ENCODE measurements at places on chromosomes 11 and 22.

DNA sequence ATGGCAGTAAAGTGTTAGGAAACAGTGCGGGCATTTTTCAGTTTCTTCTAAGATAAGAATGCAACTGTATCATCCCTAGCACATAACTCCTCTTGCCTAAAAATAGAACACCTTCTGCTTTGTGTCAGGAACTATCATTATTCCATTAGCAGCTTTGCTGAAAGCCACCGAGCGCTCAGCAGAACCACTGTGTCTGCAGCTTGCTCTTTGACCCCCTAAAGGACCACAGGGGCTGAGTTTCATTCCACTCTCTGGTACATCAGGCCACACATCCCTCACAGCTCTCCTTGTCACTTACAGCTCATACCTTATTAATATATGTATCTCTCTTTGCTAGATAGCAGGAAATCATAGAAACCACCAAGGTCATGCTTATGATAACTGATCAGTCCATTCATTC, 360.2 kb downstream of the KCNA4 start:
- no peak for DNase-seq

DNA sequence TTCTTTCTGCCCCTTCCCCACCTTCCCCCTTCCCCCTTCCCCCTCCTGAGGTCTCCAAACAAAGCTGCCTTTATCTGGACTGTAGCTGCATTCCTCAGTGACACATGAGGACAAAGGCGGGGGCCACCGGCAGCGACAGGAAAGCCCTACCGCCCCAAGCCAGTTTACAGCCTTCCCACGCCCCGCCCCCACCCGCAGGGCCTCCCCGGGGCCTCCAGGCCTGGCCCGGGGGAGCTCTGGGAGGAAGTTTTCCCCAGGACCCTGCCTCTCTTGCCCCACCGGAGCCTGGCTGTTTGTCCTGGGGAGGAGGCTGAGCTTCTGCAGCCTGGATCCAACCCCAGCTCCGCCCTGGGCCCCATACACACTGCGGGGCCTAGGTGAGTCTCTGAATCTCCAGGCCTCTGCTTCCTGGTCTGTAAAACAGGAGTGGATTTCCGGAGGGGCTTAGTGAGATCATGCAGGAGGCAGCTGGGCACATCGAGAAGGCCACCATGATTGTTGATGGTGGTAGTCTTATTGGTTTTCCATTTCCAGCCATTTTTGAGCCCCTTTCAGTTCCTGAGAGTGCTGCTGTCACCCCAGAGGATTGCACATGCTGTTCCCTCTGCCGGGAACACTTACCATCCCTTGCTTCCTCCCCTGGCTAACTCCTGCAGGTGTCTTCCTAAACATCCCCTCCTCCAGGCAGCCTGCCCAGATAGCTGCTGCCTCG, 130.7 kb downstream of the MN1 start:
- DNase-seq, result peak; percentile 18

GRCh38 chr11:8019314-8020243, 32.4 kb downstream of the EIF3F start:
- peak; percentile 44 for DNase-seq

DNA sequence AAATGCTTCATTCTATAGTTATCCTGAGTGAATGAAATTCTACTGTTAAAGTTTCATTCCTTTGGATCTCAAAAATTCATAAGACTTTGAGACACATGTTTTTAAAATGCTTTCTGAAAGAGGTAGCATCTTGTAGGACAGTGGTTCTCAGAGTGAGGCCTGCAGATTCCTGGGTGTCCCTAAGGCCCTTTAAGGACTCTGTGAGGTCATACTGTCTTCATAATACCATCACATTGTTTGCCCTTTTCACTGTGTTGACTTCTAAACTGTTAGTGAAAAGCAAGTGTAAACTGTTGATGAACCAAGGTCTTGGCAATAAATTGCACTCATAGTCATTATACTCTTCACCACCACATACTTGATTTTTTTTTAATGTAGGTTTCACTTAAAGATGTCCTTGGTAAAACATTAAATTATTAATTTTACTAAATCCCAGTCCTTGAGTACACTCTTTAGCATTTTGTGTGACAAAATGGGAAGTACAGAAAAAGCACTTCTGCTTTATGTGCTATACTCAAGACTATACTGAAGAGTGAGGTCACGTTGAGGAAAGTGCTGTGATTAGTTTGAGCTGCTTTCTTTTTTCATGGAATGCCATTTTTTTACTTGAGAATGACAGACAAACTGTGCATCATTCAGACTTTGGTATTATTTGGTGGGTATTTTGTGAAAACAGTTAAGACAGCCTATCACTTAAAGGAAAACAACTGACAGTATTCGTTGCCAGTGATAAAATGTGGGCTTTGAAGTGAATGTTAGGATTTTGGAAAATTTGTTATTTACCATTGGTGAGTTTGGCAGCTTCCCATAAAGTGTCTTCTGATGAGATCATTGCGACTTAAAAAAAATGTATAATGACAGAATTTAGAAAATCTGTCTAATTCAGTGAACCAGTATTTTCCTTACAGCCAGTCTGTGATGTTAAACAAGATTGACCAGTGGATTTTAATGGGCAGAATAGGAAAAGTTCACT, 61.1 kb downstream of the SPECC1L start:
- peak; percentile 55 for DNase-seq

DNA sequence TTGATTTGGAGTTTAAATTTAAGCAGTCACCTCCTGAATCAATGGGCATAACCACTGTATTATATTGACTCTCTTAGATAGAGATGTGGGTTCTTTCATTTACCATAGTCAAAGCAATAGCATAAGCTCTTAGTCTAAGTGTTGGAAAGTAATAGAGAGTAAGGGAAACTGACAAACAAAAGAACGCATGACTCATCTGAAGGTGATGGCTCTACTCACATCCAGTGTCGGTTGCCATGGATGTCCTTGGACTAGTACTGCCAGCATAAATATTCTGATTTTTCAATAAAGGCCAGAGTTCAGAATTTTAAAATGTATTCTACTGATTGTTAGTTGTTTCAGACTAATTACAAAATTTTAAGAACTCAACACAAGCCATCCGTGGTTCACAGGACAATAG, 444.9 kb upstream of the DDI1 start:
- no peak for DNase-seq

DNA sequence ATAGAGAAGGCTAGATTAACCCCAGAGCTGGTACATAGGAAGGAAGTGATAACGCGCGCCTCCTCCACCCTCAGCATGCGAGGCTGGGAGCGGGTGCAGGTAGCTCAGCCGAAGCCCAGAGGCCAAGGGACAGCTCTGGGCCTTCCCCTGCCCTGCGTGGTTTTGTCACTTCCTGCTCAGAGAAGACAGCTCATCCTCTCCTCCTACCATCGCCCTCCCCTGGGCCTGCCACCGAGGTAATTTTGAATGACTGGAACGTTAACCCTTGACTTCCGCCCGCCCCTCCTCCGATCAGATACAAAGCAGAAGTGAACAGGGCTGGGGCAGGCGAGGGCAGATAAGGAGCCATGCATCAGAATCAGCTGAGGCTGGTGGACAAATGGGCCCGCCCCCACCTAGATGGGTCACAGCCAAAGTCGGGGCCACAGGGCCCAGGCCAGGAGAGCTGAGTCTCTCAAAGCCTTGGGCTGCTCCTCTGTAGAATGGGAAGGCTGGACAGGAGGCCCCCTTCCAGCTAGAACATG, 1.6 kb downstream of the RAC2 start:
- DNase-seq, result peak; percentile 46

GRCh38 chr22:41966607-41967240, 2.5 kb upstream of the SEPTIN3 start:
- peak; percentile 95 for DNase-seq

GRCh38 chr11:112837162-112837826, 123.9 kb upstream of the NCAM1 start:
- DNase-seq, result peak; percentile 3

DNA sequence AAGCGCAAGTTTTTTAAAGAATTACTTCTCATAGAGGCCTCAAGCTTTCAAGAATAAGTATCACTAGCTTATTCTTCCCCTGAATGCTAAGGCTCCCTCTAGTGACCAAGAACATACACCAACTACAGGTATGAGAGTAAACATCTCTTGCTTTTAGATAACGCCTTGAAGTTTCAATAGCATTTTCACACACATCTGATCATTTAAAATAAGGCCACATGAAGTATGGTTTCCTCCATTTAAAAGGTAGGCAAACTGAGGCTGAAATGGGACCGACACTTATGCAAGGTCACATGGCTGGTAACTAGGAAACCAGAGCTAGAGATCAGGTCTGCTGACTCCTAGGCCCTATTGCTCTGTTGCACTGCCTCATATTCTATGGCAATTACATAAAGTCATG, 66.5 kb downstream of the CCDC34 start:
- peak; percentile 69 for DNase-seq

DNA sequence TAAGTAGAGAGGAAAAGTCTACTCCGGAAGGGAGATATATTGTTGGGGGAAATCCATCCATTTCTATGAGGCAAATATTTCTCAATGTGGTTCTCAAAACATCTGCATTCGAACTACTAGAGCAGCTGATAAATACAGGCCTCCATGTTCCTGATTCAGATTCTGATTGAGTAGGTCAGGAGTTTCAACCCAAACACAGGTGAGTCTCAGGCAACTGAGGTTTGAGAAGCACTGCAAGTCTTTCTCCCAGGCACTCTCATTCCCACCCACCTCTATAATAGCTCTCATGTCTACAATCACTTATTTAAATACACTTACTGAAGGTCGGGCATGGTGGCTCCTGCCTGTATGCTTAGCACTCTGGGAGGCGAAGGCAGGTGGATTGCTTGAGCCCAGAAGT, 14.7 kb upstream of the ASPHD2 start:
- no peak for DNase-seq

- DNase-seq, result peak; percentile 74
Observed at GRCh38 chr22:32265882-32266767, 11.0 kb upstream of the SLC5A4 start.

- DNase-seq, result no peak
Observed at GRCh38 chr11:15118431-15118830, 3.7 kb downstream of the INSC start.

DNA sequence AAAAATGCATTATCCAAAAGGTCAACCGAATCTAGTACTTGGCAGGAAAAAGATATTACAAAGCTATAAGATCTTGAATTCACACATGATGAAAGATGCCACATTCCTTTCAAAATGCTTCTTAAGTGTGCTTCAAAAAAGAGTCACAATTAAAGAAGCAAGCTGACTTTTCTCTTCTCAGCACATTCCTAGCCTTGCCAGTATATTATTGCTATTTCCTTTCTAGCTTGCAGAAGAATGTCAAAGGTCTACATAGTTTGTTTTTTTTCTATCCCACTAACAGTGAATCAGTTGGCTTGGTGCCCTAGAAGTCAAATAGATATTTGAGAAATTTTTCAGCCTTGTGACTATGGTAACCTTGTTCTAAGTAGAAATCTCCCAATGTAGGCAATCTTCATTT, 56.8 kb downstream of the GUCY1A2 start:
- peak; percentile 97 for DNase-seq

GRCh38 chr11:46259971-46260560, 17.4 kb upstream of the CREB3L1 start:
- no peak for DNase-seq

DNA sequence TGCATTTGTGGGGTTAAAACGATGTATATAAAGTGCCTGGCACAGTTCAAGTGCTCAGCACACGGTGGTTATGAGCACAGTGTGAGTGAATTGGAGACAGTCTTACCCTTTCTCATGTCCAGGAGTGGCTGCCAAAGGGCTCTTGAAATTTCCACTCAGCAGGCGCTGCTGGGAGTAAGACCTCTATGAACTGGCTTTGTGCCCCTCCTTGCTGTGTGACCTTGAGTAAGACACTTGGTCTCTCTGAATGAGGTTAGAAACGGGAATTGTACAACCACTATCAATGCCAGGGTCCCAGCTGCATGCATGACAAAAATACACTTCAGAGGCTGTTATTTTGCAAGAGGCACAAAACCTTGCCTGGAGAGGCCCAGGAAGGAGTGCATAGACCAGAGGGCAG, 86.6 kb downstream of the TSPAN18 start:
- DNase-seq, result no peak

DNA sequence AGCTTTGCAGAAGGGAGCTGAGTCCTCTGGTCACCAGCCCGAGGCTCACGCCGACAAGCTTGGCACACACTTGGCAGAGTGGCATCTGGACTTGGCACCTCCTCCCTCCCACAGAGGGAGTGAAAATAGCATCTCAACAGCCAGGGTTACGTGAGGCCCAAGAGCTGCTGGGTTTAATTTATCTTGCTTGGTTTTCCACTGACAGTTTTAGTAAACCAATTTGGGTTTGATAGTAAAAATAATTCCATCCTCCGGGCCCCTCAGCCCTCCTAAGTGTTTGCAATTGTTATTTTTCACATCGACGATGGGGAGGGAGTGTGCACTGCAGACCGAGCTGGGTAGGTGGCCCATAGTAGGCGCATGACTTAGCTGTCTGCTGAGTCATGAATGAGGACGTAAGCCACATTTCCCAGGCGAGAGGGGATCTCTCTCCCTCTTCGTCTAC, 107.6 kb upstream of the ASPHD2 start:
- peak; percentile 97 for DNase-seq

DNA sequence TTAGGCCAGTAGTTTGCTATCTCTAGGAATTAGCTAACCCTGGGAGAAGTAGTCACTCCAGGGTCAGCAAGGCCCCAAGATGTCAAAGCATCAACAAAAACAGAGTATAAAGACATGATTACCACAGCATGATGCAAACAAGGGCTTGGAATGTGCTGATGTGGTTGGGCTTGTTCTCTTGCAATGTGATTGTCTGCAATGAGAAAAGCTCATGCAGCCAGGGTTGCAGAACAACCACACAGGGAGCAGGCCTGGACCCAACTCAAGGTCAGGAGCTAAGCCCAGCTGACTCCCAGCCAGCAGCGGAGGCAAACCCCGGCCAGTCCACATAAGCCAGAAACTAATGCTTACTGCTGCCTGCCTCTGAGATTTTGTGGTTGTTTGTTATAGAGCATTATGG, 132.4 kb upstream of the ZC3H12C start:
- DNase-seq, result peak; percentile 74

GRCh38 chr11:44631831-44632230, 66.4 kb downstream of the CD82 start:
- DNase-seq, result no peak

- DNase-seq, result no peak
Observed at GRCh38 chr22:41922328-41922727, 4.3 kb downstream of the TNFRSF13C start.

- DNase-seq, result no peak
Observed at GRCh38 chr11:2259466-2259830, 10.9 kb downstream of the ASCL2 start.

GRCh38 chr11:68037411-68038225, 1.2 kb upstream of the TCIRG1 start:
- no peak for DNase-seq
